Left renal pelvis (tissue), 4 donors: ENCODE measurements at places on chromosomes 16 and 17.

DNA sequence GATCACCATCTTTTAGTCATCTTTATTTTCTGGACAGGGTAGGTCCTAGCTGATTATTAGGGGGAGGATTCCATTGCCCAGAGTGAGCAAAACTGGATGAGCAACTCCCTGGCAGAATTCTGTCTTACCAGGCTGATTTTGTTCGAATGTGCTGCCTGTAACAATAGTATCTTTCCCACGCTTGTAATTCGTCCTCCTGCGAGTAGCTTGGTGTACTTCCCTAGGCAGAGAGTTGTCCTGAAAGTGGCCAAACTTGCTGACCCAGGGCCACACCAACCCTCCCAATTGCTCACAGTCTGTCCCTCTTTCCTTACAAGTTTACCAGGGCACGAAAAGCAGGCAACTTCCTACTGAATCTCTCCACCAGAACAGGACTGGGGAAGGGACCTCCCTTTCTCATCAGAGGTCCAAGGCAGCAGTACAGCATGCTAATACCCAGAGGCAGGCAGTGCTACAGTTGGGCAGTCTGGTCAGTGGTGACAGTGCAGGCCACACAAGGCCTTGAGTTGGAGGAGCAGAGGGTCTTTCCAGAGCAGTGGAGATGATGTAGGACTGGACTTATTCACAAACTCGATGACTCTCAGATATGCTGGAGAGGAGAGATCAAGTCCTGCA is 67.8 kb upstream of the NLK start:
- DNase-seq: no peak

- DNase-seq: no peak
Measured at GRCh38 chr17:6496116-6496481, 51.8 kb downstream of the PIMREG start.

- no peak for DNase-seq
Measured at GRCh38 chr17:44314031-44314430, 5.6 kb downstream of the RUNDC3A start.

DNA sequence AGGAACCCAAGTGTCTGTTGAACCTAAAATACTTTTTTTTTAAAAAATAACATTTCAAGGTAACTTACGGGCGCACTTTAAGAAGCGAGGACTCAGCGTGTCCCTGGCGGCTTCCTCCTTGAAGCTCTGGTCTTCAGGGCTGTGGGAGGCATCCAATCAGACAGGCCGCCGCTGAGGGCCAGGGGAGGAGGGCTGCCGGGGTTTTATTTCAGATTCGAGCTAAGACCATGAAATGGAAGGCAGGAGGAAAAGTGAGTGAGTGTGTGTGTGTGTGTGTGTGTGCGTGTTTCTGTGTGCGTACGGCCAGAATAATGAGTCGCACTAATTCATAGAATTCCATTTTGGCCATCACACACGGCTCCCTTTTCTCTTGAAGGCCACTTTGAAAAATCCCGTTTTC is 41.1 kb downstream of the C16orf78 start:
- DNase-seq: no peak

DNA sequence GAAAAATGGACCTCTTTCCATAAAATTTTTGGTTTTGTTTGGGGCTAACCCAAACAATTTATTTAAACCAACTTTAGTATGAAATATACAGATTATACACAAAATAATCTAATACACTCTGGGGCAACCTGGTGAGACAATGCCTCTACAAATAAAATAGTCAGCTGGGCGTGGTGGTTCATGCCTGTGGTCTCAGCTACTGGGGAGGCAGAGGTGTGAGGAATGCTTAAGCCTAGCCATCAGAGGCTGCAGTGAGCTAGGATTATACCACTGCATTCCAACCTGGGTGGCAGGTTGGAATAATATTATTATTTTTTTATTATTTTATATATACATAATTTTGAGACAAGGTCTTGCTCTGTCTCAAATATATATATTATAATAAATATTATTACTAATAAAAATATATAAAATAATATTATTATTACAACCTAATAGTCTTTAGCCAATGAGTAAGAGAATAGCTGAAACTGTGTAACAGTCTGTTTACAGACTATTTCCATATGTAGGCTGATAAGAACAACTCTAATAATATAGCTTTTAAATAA is 50.5 kb downstream of the GLG1 start:
- DNase-seq: no peak

DNA sequence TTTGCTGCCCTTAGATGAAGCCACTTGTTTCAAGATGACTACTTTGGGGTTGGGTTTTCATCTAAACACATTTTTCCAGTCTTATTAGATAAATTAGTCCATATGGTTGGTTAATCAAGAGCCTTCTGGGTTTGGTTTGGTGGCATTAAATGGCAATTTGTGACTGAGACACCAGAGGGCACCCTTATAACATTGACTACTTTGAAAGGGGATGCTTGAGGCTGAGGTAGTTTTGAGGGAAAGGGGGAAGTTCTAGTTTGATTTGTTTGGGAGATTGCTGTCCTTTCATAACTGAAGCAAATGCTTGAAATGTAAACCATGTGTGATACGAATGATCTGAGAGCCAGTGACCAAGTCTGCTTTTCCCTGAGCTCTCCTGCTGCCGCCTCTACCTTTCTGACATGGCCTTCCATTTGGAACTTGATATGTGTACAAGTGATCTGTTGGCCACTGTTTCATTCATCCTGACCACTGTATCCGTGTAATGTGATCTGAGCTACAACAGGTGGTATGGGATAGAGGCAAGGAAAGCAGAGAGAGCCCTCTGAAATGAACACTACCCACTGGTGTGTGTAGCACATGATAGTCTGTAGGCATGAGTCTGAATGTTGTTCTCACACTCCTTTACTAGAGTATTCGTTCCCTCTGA is 5.8 kb upstream of the RARA start:
- no peak for DNase-seq

DNA sequence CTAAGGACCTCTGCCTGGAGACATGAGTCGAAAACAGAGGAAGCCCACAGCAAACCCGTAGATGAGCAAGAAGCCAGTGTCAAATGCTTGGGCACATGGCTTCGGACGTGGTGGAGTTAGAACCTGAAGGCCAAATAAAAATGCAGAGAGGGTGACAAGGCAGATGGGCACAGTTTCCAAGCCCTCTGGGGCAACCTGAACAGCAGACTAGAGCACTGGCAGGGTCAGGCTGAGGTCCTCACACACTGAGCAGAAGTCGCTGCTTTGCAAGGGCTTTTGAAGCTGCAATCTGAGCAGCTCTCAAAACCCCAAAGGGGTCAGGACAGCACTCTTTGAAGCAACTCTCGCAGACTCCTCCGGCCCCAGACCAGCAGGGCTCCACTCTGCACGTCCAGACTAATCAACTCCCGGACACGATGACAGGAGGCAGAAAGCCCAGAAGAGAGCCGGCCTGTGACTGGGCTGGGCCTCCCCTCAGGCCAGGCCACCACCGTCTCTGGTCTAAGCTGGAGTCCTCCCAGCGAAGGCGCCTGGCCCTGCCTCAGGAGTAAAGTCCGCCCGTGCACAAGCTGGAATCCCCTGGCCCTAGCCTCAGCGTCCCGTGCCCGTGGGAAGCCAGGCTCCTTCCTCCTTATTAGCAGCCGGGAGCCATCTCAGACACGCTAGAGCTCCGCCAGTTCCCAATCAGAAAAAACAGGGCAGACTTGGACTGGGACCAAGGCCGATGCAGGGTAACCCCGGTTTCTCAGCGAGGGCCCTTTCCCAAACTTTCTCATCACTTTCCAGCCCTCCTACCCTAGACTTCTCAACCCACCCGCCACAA is 924 bp downstream of the SMARCD2 start:
- no peak for DNase-seq

GRCh38 chr16:88804552-88805339 is 1.2 kb downstream of the CDT1 start:
- no peak for DNase-seq

DNA sequence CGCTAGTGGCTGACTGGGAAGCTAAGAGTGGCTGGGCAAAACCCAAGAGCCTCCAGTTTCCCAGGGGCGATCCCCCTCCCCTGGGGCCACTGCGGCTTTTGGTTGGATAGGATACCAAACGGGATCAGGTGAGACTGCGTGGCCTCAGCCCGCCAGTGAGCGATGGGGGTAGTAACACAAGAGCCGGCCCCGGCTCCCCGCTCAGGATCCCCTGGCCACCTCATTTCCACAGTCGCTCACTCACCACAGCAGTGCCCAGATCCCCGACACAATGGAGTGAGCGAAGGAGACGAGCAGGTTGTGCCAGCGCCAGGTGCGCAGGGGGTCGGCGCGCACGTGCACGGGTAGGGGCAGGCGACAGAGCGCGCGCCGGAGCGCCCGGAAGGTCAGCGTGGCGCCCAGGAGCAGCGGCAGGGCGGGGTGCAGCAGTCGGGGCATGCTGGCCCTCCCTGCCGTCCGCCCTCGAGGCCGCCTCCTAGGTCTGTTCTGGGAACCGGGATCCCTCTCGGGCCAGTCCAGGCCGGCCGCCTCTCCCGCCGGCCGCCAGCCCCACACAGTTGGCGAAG is 290 bp downstream of the TLCD1 start:
- no peak for DNase-seq

DNA sequence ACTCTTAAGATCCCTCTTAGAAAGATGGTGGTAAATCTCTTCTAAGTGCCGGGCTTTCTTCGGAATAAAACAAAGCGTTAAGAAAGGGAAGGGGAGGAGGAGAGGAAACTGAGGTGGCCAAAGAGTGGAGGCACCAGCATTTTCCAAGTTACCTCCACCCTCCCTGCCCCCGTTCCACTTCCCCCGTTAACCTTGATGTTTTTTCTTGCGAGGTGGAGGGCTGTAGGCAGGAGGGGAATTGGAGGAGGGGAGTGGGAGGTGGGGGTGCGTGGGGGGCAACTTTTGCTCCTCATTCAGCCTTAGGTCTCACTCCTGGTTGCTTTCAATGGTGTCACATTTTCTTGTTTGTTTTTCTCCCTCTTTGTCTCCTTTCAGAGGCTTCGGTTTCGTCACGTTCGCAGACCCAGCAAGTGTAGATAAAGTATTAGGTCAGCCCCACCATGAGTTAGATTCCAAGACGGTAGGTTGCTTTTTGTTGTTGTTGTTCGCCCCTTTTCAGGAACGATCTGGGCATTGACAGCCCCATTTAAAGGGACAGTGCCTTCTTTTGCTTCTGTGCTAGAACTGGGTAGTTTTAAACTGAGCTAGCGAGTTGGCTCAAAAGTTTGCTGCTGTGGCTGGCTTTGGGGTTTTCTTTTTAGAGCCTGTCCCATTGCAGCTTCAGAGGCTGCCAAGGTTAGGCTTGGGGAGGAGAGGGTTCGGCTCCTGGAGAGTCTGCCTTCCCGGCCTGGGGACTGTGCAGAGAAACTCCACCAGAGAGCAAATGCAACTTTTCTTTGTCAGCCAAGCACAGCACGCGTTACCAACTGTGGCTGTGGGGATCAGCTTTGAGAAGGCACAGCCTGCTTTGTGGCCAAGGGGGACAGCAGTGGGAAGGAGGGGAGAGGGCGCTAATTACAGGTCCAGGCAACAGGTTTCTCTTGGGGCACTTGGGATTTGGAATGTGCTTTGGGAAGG is 1.9 kb downstream of the MSI2 start:
- no peak for DNase-seq

DNA sequence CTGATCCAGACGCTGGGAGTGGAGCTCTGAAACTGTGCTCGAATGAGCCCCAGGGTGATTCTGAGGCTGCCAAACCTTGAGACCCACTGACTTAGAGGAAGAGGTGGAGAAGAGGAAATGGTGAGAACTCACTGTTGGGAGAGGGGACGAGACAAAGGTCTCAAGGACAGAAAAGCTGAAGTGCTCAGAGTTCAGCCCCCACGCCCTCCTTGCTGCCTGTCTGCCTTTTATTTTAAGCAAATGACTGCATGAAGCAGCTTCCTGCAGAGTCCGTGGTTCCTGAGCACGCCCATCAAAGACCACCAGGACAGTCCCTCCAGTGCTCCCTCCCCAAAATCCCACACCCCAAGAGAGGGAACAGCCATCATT is 20.4 kb downstream of the COTL1 start:
- no peak for DNase-seq

DNA sequence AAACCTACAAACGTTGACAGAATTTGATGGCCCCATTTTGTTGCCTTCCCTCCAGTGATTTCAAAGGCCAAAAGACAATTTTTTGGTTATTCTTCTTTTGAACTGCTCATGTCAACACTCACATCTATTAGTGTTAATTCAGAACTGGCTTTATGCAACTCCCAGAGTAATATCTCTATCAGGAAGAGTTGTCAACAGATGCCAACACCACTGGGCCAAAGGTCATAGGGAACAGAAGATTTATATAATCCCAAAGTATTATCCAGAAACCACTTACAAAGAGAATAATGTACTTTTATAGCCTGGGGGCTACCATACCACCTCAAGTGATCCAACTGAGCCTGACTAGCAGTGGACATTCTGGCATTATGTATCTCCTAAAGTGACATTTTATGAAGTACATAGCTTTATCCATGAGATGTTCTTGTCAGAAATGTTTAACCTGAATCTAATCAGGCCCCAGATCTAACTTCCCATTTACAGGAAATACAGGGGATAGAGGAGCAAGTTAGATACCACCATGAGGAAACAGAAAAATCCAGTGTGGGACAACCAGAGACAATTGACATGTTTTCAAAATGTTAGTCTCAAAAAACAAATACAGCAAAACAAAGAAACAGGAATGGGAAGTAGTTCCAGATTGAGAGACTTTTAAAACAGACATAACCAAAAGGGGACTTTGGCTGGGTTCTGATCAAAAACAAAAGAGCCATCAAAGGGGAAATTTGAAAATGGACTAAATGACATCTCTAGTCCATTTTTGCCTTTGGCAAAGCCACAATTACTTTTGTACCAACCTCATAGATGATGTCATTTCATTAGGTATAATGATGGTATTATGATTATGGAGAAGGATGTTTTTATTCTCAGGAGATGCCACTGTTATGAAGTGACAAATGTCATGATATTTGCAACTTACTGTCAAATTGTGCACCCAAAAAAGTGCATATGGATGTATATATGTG is 18.5 kb downstream of the FAM117A start:
- no peak for DNase-seq

DNA sequence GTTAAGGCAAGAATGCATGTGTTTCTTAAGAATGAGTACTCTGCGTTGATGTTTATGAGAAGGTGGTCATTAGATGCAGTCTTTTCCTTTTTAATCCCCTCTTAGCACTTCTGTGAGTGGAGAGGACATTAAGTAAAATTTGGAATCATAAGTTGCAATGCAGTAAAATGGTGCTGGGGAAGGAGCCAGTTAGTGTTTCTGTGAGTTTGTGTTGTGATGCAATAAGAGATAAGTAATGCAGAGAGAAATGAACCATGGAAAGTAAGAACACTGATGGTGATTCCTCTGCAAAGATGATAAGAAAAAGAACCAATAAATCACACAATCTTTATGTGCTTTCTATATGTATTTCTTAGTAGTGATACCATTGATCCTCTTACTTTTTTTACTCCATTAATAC is 20.0 kb downstream of the ABHD15 start:
- DNase-seq: no peak

DNA sequence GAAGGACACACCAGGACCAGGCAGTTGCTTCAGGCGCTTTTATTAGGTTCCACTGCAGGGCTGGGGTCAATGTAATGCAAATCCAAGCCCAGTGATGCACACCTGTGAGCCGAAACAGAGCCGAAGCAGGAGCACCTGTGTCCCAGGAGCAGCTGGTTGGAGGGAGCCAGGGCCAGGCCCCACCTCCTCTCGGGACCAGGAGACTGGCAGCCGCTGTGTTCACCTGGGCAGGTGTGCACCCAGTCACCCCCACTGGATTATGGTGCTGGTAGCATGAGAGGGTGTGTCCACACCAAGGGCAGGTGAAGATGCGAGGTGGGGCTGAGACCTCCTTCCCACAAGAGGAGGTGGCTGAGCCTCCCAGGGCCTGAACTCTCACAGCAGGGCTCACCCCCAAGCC is 4.7 kb upstream of the FAAP100 start:
- DNase-seq: no peak

- DNase-seq: no peak
Measured at GRCh38 chr17:78407387-78408000, 29.0 kb downstream of the PGS1 start.

GRCh38 chr16:84548508-84548907 is 44.0 kb upstream of the MEAK7 start:
- DNase-seq: no peak
